ENCODE measurements at places on chromosomes 4 and X.

GRCh38 chr4:117768610-117769009 is 265.7 kb upstream of the NDST3 start:
- no peak for DNase-seq

DNA sequence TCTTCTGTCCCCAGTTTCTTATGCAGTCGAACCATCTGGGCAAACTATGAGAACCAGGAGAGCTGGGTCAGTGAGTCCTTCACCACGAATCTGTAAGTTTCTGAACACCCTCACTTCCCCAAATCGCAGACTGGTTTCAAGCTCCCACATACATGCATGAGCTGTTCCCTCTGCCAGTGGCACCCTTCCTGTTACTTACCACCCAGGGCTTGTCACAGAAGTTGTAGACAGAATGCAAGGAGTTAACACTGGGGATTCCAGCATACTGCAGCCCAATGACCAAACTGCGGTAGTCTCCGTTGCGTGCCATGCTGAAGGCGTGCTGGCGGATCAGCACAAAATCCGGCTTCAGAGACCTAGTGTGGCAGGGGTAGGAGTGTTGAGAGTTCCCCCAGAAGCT is 14.6 kb downstream of the SYN1 start:
- DNase-seq, result no peak

GRCh38 chr4:38946919-38947318 is 79.3 kb downstream of the FAM114A1 start:
- DNase-seq, result no peak

DNA sequence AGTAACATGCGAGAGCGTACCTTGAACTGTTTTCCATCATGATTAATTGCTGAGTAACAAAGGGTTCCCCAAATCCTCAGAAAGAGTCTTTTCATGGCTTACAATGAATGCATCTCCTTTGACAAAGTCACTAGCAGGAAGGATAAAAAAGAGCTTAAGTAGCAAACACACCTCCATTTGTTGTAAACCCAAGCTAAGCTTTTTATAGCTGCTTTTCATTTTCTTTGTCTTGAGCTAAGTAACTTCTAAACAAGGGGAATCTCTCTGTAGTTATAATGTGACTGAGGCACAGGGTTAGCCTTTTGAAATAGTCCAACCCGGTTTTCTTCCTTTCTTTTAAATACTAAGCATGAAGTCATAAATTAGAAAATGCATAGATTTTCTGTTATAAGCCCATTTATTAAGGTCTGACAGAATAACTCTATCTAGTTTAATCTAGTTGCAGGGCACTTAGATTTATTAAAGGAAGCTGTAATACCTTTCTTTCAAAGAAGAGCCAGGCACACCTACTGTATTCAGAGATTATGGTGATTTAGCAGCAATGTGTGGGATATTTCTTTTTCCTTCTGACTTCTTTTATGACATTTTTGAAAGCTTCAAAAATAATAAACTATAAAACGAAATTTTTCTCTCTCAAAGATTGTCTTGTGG is 226.9 kb upstream of the SMIM31 start:
- no peak for DNase-seq

DNA sequence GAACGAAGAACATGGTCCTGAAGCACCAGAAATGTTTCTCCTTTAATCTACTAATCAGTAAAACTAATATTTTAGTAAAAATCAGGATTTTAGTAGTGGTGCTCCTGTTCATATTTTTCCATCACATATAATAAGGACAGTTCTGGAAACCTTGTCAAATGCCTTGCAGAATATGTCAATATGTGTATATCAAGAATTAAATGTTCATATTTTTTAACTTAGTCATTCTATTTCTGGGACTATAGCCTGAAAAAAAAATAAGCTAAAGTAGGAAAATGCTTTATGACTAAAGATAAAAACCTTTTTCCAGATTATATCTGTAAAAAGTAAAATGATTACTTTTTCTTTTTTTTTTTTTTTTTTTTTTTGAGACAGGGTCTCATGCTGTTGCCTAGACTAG is 65.1 kb downstream of the MAB21L2 start:
- no peak for DNase-seq

DNA sequence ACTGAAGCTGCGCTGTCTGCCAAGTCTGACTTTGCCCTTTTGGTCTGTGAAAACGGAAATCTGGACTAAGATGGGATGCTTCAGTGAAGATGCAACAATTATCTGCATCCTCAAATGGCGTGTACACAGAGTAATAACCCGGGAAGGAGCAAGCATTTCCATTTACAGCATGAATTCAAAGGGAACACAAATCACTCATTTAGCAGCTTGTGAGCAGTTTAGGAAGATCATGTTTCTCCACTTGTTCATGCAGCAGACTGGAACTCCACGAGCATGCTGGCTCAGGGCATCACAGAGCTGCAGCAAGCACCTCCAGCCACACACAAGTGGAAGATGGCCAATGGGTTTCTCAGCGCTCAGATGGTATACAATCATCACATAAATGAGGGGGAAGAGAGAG is 175.5 kb downstream of the NLGN4X start:
- DNase-seq, result no peak

DNA sequence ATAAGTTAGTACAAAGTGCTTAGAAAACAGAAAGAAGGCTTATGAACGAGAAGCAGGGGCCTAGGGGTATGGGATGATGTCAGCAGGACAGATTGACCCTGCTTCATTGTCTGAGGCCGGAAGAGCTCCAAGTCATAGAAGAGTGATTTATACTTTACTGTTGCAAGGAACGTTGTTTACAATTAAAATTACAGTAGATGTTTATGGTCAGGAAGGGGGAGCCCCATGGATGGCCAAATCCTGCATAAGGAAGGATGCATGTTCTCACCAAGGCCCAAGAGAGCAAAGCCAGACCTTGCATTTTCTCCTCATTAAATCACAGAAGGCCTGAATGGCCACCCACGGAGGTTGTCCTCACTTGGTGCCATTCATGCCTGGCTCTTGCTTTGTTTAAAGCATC is 115.3 kb downstream of the LDB2 start:
- peak; percentile 36 for DNase-seq

- peak; percentile 73 for DNase-seq
Observed at GRCh38 chr4:183348706-183349659, 26.8 kb upstream of the CLDN24 start.

Data from pulmonary artery endothelial cell (primary cell).